ENCODE measurements at places on chromosomes 3 and 15.
A peak's percentile ranks its signal among the peaks of the same experiment; 100 is the strongest.

DNA sequence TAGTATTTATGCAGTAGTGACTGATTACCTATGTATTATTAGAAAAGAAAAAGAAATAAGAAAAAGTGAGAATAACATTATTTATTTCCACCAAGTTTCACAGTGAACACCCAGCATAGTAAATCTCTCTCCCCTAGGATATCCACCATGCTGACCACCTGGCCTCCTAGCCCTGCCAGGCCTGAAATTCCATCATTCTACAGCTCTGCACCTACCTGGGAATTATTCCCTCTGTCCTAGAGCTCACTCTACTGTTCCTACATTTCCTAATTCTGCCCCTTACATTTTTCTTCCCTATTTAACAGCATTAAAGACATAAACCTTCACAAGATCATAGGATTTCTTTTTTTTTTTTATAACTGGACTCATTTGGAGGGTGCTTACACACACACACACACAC, 525.3 kb upstream of the PPP2R3A start:
- no peak for DNase-seq

DNA sequence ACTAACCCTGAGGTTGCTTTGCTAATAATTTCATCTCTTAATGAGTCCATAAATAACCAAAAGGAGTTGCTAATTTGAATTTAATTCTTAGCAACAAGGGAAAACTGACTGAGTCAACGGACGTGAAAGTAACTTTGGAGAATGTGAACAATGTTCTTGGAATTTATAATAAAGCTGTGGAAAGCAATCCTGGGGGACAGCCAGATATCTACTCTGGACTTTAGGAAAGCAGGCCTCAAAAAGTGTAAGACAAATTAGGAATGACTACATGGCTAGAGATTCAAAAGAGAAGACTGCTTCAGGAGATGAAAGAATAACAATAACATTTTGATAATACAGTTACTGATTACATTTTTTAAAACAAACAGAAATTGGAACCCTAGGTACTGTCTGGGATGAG, 318.4 kb upstream of the COL8A1 start:
- no peak for DNase-seq

DNA sequence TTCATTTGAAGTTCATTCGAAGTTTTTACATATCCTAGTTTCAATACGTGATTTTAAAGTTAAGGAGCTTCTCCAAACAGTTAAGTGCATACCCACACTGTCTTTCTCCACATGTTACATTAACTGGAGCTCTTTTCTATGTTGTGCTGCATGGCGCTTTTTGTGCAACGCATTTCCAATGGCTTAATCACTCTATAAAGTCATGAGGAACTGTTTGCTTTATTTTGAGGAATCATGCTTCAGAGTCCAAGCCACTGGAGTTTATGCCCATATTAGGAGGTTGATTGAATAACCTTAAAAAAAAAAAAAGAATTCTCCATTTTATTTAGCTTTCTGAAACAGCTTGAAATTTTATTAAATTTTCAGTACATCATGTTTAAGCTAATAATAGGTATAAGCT, 109.4 kb upstream of the MBNL1 start:
- DNase-seq = no peak

GRCh38 chr15:75578948-75579920, at the start of gene PTPN9:
TSS of gene PTPN9 (minus strand) at chr15:75579315. CDS start at chr15:75578776, 539 bp downstream.
- DNase-seq = peak; percentile 92

- no peak for DNase-seq
These were observed 470.8 kb downstream of the SOX2 start for GRCh38 chr3:182182531-182182968.

- no peak for DNase-seq
These were observed 98.1 kb upstream of the TGFBR2 start for GRCh38 chr3:30508339-30508738.
